ENCODE measurements at places on chromosomes 2 and 18. TPM values are rescaled to one million over a fixed set of nuclear protein-coding genes. Genes with fewer than 3 reads are reported as not detected.
A peak's percentile ranks its signal among the peaks of the same experiment; 100 is the strongest.

The NGEF gene
- total RNA-seq, result not detected

The CIB4 gene
- not detected for total RNA-seq

- peaks cover 11% of the 10 kb centered on the region for H3K4me1 ChIP-seq
- H3K36me3 ChIP-seq, result no peaks in the 10 kb centered on the region
- no peaks in the 10 kb centered on the region for H3K27me3 ChIP-seq
- DNase-seq, result no peak
Observed at GRCh38 chr2:9656270-9656766, 25.5 kb upstream of the YWHAQ start.

GRCh38 chr2:191113761-191114160 lies 37.0 kb downstream of the STAT4 start:
- DNase-seq, result peak; percentile 9
- peaks cover 49% of the 10 kb centered on the region for H3K4me1 ChIP-seq
- no peak overlapping the region for H3K27ac ChIP-seq
- H3K27me3 ChIP-seq, result no peaks in the 10 kb centered on the region
- peaks cover 13% of the 10 kb centered on the region for H3K36me3 ChIP-seq
- no peak overlapping the region for H3K4me3 ChIP-seq

DNA sequence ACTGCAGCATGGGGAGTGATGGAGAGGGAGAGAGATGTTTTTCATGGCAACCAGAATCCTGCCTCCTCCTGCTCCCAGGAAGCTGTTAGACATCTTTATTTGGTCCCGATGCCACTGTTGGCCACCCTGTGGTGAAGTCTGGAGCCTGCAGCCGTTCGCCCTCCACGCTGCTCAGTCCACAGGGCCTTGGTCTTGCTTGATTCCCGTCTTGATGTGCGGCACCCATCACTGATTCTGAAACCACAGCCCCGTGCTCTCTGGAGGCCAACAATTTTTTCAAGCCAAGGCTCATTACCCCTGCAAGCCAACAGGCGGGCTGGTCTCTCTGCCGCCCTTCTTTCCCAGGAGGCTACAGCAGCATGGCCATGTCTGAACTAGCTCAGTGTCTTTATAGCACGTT lies 24.5 kb downstream of the SIGLEC15 start:
- H3K4me1 ChIP-seq, result no peaks in the 10 kb centered on the region
- no peak for DNase-seq
- no peak overlapping the region for H3K4me3 ChIP-seq
- H3K27ac ChIP-seq, result no peak overlapping the region
- H3K36me3 ChIP-seq, result peaks cover 9% of the 10 kb centered on the region
- H3K27me3 ChIP-seq, result no peaks in the 10 kb centered on the region

The UGT1A5 gene
- total RNA-seq, result not detected

GRCh38 chr2:24827321-24828237 lies 34.4 kb downstream of the CENPO start:
- H3K36me3 ChIP-seq, result peaks cover 7% of the 10 kb centered on the region
- DNase-seq, result peak; percentile 65
- H3K4me3 ChIP-seq, result no peak overlapping the region
- no peaks in the 10 kb centered on the region for H3K27me3 ChIP-seq
- no peak overlapping the region for H3K27ac ChIP-seq
- peaks cover 4% of the 10 kb centered on the region for H3K4me1 ChIP-seq

- H3K27ac ChIP-seq, result no peak overlapping the region
- no peaks in the 10 kb centered on the region for H3K27me3 ChIP-seq
- no peak for DNase-seq
- no peaks in the 10 kb centered on the region for H3K4me1 ChIP-seq
- no peak overlapping the region for H3K4me3 ChIP-seq
Observed at GRCh38 chr2:86174445-86174844, 20.8 kb downstream of the IMMT start.

Data from naive thymus-derived CD4-positive, alpha-beta T cell (primary cell).